NCI-H2081 (cell line): ENCODE measurements at places on chromosomes 4 and X.
A peak's percentile ranks its signal among the peaks of the same experiment; 100 is the strongest.

GRCh38 chrX:28549838-28550237 is 37.4 kb upstream of the IL1RAPL1 start:
- no peak for DNase-seq

DNA sequence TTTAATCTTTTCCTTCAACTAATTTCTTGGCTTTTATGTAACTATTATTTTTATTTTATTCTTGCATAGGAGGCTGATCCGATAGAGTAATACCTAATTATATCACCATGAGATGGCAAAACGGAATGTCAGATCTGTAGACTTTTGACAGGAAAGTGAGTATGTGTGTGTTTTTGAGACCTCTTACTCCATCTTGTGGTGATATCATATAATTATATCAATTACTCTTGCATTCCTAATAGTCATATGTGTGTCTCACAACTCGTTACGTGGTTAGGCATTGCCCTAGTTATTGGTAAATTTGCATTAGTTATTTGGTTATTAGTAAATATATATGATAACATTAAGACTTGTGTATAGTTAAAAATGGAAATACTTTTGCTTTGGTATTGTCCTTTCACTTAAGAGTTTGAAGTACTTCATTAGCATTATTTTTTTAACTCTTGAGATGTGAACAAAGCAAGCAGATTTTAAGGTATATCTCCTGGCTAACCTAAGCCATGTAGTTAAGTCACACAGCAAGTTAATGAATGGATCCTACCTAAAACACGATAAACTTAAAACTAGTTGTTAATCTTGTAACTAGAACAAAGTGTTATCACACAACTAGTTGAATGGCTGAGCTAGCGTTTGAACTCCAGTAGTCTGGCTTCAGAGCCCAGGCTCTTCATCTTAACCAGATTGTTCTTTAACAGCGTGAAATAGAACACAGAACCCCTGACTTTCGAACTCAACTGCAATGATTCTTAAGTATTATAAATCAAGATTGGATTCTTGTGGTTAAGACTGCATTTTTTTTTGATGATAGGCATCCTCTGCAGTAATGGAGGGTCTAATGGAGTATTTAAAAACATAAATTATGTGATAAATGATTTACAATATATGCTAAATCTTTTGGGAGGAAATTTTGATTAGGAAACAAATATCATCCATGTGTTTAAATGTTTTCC is 67.1 kb downstream of the PGRMC2 start:
- peak; percentile 12 for DNase-seq

DNA sequence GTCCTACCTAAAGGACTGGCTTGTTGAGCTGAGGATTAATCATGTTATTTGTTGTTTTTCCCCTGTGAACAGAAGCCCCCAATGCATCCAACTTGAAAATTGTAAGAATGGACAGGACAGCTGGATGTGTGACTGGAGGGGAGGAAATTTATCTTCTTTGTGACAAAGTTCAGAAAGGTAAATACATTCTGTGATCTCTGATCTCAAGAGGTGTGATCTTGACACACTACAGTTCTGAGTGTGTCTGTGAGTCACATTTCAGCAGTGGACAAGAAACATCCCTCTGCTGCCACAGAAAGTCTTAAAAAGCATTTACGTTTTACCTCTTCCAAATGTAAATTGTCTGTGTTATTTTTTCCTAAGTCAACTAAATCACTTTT is 79.3 kb downstream of the NFKB1 start:
- DNase-seq = no peak

DNA sequence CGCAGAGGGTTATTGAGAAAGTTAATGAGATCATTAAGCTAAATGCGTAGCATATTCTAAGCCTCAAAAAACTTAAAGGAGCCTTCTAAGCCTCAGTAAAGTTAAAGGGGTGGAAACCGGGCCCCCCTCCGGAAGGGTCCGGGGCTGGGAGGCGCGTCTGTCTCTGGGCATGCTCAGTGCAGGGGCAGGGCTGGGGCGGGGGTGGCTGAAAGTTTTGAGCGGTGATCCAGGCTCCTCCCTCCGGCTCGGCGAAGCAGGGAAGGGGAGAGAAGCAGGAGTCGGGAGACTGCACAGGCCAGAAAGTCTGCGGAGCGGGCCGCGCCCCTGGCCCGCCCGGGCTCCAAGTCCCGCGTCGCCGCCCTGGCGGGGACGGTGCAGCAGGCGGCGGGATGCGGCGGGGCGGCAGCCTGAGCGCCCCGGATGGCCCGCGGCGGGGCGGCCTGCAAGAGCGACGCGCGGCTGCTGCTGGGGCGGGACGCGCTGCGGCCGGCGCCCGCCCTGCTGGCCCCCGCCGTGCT is at the start of gene EVC:
TSS of gene EVC (plus strand) at position 241 of the 518 bp plus-strand sequence. CDS start at position 421, 180 bp downstream.
- DNase-seq = no peak

DNA sequence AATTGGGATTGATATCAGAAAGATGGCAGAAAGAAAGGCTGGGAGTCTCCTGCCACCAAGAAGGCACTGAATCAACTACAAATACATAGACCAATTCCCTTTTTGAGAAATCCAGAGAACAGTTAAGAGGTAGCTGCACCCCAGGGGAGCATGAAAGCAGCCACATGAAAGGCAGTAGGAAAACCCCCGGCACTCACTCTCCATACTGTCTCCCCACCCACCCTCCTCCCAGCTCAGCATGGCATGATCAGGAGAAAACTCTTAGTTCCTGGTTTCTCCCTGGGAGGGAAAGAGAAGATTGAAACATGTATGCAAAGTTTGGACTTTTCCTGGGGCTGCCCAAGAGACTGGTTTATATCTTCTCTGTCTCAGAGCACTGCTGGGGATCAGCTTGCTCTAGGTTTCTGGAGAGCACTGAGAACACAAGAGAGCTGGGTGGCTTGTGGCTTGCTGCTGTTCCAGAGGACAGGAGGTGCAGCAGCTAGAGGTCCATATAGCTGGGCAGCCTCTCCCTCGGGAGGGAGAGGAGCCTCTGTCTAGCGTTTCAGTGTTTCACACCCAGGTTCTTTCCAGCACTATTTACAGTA is 305.7 kb downstream of the PDGFC start:
- DNase-seq = no peak

GRCh38 chrX:51461053-51462044 is 35.0 kb downstream of the NUDT11 start:
- DNase-seq = peak; percentile 13

- no peak for DNase-seq
These were observed 44.5 kb downstream of the RGS12 start for GRCh38 chr4:3337357-3337732.

DNA sequence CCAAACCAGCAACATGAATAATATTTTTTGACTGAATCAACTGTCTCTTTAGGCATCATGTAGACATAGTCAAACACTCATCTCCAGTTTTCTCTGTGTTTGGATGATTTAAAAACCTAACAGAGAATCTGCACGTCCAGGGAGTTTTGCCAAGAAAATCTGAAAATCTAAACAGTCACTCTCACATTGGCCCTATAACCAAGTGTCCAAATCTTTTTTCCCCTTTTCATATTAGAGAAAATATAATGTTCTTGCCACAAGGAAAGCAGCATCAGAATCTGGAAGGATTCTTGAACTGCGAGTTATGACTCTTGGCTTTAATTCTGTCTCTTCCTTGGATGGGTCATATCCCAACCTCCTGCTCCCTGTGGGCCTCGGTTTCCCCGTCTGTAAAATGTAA is 8.8 kb upstream of the CHRDL1 start:
- no peak for DNase-seq

DNA sequence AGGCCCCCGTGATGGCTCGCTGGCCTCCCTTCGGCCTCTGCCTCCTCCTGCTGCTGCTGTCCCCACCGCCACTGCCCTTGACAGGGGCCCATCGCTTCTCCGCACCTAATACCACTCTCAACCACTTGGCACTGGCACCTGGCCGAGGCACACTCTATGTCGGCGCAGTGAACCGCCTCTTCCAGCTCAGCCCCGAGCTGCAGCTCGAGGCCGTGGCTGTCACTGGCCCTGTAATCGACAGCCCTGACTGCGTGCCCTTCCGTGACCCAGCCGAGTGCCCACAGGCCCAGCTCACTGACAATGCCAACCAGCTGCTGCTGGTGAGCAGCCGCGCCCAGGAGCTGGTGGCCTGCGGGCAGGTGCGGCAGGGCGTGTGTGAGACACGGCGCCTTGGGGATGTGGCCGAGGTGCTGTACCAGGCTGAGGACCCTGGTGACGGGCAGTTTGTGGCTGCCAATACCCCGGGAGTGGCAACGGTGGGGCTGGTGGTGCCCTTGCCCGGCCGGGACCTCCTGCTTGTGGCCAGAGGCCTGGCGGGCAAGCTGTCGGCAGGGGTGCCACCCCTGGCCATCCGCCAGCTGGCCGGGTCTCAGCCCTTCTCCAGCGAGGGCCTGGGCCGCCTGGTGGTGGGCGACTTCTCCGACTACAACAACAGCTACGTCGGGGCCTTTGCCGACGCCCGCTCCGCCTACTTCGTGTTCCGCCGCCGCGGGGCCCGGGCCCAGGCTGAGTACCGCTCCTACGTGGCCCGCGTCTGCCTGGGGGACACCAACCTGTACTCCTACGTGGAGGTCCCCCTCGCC is 3.0 kb downstream of the PLXNB3 start:
- no peak for DNase-seq

GRCh38 chr4:752196-752861 is 46.7 kb downstream of the PCGF3 start:
- no peak for DNase-seq

- no peak for DNase-seq
These were observed 110.2 kb upstream of the STX18 start for GRCh38 chr4:4651811-4652755.

- DNase-seq = no peak
These were observed 91.9 kb downstream of the CHST7 start for GRCh38 chrX:46665232-46666152.

DNA sequence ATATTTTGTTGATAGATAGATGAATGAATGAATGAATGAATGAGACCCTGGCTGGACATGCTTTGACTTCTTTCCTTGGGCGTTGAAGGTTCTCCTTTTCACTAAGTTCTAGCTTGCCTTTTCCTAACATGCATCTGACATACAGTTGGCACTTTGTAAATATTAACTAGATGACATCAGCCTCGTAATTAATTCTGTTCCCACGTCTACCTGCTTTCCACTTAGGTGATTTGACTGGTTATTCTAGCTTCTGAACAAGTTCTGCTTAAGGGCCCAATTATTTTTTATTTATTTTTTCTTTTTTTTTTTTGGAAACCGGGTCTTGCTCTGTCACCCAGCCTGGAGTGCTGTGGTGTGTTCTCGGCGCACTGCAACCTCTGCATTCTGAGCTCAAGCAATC is 13.9 kb upstream of the RASL11B start:
- no peak for DNase-seq

GRCh38 chrX:49915361-49916222 is 6.8 kb upstream of the CLCN5 start:
- DNase-seq = peak; percentile 40

GRCh38 chr4:103451341-103451740 is 253.2 kb upstream of the CENPE start:
- no peak for DNase-seq

- no peak for DNase-seq
These were observed 210.8 kb downstream of the ARHGAP10 start for GRCh38 chr4:147942729-147943128.

GRCh38 chr4:105192910-105193309 is 46.2 kb downstream of the TET2 start:
- no peak for DNase-seq

- peak; percentile 44 for DNase-seq
These were observed at the start of gene DGKQ for GRCh38 chr4:973431-974397. Gene DGKQ, minus strand, starts transcription at chr4:973569. Its CDS starts 87 bp downstream, at chr4:973482.

DNA sequence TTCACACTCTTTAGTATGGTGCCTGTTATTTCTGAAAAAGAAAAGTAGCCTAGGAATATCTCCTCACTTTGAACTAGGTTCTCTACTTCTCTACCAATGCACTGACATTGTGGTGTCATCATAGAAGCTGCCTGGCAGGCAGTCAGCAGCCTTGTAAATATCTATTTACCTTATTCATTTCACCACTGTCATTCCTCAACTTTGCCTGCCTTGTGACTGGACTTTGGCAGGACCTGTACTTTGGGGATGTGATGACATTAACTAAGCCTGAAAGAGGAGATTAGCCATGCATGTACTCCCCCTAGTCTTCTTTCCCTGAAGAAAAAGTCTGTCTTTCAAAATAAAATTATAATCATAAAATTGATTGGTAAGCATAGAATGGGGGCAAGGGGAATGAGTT is 207.2 kb downstream of the ARAP2 start:
- DNase-seq = no peak

GRCh38 chrX:27555514-27555913 is 34.6 kb upstream of the DCAF8L2 start:
- DNase-seq = peak; percentile 42

GRCh38 chr4:98745366-98745765 is 87.0 kb upstream of the TSPAN5 start:
- no peak for DNase-seq

DNA sequence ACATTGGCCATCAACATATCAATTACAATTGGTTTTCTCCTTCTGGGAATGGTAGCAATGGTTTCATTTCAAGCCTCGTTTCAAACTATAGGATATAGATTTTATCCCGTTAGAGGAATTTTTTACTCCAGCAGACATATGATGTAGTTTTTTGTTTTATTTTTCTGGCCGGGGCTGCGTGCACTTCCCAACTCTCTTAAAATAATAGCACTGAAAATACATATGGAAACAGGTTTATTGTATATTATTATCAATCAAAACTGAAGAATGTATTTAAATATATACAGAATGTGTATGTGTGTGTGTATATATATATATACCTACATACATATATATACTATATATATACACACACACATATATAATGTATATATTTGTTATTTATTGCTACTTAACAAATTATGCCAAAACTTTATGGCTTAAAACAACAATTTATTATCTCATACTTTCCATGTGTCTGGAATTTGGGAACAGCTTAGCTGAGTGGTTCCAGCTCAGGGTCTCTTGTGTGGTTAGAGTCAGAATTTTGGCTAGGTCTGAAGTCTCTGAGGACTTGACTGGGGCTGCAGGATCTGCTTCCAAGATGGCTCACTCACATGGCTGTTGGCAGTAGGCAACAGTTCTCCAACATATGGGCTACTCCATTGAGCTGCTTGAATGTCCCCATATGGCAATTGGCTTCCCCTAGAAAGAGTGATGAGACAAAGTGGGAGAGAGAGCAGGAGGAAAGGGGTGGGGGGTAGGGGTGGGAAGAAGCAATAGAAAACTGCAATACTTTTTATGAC is 314.1 kb downstream of the PPP1R2C start:
- DNase-seq = no peak

DNA sequence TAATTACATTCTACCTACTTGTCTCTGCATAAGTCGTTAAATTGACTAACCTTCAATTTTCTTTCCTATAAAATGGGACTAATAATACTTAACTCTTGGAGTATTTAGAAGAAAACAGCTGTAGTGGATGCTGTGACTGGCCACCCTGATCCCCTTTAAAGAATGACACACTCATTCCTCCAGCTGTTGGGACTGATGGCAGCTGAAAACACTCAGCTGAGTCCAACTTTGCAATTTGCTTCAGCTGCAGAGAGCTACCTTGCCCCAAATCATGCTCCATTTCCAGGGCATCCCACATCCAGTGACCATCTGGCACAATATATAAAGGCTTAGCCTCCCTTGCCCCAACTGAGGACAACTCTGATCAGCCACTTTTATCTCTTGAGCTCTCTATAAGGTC is 89.1 kb downstream of the MID1IP1 start:
- no peak for DNase-seq

- no peak for DNase-seq
These were observed 19.5 kb downstream of the WWC2 start for GRCh38 chr4:183118585-183118984.

- DNase-seq = no peak
These were observed 65.7 kb upstream of the MID1 start for GRCh38 chrX:10685923-10686595.
